Umbilical cord (tissue), 2 donors: ENCODE measurements at places on chromosomes 7 and 10. TPM values are rescaled to one million over a fixed set of nuclear protein-coding genes. Genes with fewer than 3 reads are reported as not detected.

- no peak for DNase-seq
Observed at GRCh38 chr10:85657476-85658113, 709.0 kb downstream of the GRID1 start.

The LIPK gene
- total RNA-seq: 4.8 TPM

The MYO3A gene
- total RNA-seq: 4.3 TPM

GRCh38 chr7:142668495-142668894, 80.8 kb upstream of the PRSS1 start:
- peak; percentile 4 for DNase-seq

DNA sequence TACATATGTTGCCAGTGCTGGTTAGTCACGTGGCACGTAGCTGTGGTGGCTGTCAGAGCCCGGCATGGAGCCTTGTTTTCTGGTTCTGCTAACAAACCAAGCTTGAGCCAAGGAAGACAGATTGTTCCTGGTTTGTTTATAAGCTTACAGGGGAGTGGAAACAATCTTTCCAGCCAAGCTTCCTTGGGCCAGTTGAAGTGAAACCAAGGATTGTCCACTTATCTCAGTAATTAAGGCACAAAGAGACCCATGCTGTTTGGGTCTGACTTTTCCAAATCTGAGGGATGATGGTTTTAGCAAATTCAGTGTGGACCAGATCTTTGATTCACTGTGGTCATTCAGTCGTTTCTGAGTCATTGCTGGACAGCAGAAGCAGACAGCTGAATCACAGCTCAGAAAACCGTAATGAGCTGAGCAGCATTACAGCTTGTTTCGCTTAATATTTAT, 297.3 kb upstream of the COBL start:
- DNase-seq: no peak

The GLUD1 gene
- 82.8 TPM for total RNA-seq

The SPDYE1 gene
- not detected for total RNA-seq

DNA sequence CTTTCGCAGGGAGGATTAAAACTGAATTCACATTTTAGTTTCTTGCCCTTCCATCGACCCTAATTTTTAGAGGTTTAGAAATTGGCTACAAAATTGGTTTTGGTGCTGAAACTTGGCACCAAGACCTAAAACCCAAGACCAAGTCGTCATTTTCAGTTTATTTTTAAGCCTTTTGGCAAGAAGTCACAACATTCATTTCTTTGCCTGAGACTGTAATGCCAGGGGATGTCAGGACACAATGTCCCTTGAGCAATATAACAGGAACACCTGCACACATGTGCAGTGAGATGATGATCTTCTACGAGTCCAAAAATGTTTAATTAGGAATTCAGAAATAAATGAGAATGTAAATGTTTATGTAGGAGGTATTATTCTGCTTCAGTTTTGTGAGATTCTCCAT, 335.4 kb upstream of the ANKRD30A start:
- no peak for DNase-seq

DNA sequence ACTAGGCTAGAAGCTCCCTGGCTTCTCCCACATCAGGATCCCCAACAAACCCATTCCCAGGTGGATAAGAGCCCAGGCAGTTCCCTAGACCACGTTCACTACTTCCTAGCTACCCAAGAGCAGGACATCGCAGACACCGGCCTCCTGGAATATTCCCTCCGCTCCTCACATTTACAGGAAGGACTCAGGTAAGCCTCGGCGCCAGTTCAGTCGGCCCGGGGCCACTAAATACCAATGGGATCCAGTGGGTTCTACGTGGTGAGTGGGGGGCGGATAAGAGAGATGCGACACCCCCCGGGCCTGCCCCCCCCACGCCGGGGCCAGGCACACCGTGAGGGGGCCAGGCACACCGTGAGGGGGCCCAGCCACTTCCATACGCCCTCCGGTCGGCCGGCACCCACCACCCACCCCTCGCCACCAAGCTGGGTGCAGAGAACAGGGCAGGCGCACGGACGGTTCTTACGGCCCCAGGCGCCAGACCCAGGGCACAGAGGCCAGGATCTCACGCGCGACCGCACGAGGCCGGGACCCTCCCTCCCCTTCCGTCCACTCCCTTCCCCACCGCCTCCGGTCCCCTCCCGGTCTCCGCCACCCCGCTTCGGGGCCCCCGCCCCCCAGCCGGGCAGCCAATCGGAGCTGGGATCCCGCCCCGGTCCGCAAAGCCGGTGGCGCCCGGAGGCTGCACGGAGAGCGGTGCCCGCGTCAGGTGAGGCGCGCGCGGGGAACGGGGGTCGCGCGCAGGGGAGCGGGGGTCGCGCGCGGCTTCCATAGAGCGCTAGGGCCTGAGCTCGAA, at the start of gene BLVRA:
Gene BLVRA, plus strand, starts transcription at position 652 of the 793 bp plus-strand sequence. CDS start 12,479 bp downstream, outside the sequence.
- peak; percentile 68 for DNase-seq

DNA sequence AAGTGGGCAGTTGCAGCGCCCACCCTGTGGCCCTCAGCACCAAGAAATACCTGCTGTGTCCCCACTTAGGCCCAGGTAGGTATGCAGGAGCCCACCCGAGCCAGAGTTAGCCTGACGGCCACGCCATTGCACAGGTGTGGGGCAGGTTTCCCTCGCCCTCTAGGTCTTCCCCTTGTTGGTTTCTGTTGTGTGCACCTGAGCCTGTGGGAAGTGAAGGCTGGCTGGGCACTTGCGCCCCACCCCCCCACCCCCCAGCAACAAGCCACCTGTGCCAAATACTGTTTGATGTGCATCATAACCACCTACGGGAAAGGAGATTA, at the start of gene CCDC201:
Gene CCDC201, minus strand, starts transcription at position 48 of the 320 bp plus-strand sequence. CDS start 75 bp downstream, outside the sequence.
- DNase-seq: no peak

- DNase-seq: peak; percentile 74
Observed at GRCh38 chr7:19674266-19674960, 34.4 kb downstream of the POLR1F start.

DNA sequence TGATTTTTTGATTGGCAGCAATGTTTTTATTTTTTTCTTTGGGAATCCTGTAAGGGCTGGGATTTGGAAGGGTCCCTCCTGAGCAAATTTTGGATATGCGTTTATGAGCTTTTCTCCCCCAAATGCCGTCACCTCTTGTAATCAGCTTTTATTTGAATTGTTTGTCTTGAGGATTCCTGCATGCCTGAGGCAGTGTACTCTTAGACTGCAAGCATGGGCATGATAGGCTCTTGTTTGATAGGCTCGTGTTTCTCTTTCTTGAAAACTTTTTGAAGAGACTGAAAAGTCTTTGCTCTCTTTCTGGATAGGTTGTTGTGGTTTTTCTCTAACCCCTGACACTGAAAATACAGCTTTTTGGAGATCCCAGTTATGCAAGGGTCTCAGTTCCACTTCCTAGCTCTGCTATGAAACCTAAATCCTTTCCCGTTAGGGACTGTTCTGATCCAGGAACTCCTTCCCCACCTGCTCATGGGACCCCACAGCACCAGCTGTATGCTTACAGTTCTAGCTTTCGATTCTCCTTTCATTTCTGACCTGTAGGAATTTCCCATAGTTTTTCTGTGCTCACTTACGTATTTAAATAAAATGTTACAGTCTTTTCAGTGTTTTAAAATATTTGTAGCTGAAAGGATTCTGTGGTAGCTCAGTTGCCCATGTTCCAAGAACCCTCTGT, 17.2 kb downstream of the TSPAN13 start:
- peak; percentile 62 for DNase-seq

The TRIM50 gene
- 0.48 TPM for total RNA-seq

The GDF2 gene
- 1.7 TPM for total RNA-seq

- DNase-seq: peak; percentile 54
Observed at GRCh38 chr10:43137717-43138020, 576 bp upstream of the CSGALNACT2 start.

GRCh38 chr10:128230401-128230800, 104.2 kb upstream of the MKI67 start:
- DNase-seq: no peak

DNA sequence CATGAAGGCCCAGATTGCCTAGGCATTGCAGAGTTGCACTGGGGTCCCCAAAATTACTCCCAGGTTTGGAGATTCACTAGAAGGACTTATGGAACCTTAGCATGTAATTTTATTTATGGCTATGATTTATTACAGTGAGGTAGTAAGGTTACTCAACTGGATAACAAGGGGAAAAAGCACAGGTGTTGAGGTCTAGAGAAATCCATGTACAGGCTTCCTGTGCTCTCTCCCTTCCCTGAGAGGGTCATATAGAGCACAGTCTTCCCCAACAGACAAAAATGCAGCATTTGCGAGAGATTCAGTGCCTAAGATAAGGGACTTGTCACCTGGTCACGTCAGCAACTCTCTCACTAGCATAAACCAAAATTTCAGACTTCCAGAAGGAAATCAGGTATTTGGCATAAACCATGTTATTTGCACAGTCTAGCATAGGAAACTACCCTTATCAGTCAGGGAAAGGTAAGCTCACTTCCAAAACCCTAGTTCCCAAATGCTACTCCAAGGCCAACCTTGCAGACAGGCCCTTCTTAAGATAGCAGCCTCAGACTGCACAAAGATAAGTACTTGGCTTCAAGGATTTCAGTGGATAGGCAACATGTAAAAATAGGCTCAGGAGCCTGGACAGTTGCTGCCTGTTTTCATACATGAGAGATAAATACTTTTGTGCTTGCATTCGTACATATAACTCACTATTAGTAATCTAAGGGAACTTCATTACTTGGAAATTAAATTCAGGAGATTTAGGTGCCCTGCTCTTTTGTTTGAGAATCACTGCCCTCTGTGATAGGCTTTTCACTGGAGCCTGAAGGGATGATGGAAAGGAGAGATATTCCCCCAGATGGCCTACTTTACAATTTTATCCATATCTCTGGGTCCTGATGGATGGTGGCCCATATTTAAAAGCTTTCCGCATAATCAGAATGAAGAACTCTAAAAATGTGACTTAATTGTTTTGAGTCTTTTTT, 378.4 kb upstream of the LRGUK start:
- no peak for DNase-seq

The ACTL6B gene
- not detected for total RNA-seq

DNA sequence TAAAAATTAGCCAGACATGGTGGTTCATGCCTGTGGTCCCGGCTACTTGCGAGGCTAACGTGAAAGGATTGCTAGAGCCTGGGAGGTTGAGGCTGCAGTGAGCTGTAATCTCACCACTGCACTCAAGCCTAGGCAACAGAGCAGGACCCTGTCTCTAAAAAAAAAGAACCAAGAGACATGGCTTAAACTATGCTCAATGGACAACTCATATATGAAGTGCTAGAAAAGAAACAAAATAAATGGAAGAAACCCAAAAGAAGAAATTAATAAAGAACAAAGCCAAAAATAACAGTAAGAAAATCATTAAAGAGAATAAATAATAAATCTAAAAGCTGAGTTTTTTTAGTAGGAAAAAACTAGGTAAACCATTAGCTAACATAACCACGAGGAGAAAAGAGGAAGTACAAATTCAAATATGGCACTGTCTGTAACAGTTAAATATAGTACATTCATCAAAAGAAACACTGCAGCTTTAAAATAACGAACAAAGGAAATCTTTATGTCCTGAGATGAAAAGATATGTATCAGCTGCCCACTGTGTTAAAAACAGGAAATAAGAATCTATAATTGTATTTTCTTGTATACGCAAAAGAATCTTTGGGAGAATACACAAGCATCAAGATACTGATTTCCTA, 48.7 kb downstream of the UPF2 start:
- DNase-seq: no peak

The EEPD1 gene
- total RNA-seq: 9.9 TPM

The SLC18A3 gene
- total RNA-seq: not detected

DNA sequence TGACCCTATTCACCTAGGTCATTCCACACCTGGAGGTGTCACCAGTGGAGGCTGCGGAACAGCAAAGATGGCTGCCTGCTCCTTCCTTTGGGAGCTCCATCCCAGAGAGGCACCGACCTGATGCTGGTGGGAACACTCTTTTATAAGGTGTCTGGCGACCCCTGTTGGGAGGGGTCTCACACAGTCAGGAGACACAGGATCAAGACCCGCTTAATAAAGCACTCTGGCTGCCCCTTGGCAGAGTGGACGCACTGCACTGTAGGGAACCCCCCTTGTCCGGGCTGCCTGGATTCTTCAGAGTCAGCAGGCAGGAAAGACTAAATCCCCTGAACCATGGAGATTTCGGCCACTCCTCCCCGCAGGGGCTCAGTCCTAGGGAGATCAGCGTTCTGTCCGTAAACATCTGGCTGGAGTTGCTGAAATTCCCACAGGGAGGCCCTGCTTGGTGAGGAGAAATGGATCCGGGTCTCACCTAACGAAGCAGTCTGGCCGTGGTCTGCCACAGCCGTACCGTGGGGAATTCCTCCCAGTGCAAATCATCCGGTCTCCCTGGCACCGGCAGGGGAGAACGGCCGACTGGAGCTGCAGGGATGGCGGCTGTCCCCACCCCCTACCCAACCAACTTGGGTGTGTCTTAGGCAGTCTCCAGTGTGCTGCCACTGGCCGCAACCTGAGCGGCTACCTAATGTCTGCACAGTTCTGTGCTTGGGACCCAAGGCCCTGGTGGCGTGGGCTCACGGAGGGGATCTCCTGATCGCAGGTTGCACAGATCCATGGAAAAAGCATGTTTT, 66.1 kb downstream of the LSMEM1 start:
- no peak for DNase-seq

DNA sequence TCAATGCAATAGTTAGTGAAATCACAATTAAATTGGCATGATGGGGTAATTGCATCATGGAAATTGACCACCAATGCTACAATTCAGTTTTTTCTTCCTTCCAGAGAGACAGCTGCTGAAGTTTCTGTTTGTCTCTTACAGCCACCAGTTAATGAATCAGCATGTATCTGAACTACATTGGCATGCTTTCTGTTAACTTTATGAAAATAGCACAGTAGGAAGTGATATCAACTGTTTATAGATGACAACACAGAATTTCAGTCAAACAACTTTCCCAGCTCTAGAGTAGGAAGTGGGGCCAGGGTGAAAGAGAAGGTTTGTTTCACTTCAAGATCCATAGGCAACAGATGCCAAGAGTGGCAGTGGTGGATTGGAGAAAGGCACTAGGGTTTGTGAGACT, 339.6 kb upstream of the VWC2 start:
- no peak for DNase-seq

The HECW1 gene
- total RNA-seq: 4.1 TPM

The GRK5 gene
- 26.2 TPM for total RNA-seq

GRCh38 chr7:50358779-50359178, 54.3 kb downstream of the IKZF1 start:
- DNase-seq: no peak

DNA sequence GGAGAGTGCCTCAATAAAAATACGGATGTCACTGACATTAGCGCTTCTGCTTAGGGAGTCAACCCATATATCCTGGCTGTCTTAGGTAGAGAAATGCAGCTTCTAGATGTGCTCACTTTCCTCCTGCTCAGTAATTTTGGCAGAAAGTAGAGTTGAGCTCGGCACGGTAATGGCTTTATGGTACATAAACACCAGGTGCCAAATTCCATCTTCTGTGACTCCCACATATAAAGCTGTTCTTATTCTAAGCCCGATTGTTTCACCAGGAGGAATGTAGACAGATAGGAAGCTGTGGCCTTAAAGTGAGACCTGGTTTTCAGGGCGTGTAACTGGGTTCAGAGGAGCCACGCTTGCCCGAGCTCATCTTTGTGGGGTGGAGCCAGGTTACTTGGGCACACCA, 143.7 kb downstream of the CREB5 start:
- no peak for DNase-seq

- DNase-seq: no peak
Observed at GRCh38 chr7:28717445-28718054, 240.6 kb downstream of the TRIL start.
